ENCODE measurements at places on chromosomes 12 and 14.

DNA sequence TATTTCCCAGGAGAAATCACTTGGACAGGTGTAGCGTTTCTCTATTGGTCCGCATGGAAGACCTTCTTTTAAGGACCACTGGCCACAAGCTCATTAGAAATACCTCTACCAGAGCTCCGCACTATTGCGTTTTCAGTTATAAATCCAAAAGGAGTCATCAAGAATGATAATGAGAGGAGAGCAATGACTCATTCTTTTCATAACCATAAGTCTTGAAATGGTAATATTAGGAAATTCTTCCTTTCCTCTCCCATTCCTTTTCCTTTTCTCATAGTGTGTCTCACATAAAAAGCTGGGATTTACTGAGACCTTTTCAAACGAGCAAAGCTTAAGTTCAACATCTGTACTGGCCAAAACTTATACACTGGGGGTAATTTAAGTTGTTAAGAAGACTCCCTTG lies 215.7 kb downstream of the CPNE8 start:
- no peak for DNase-seq

GRCh38 chr12:129561304-129561703 lies 342.5 kb downstream of the TMEM132D start:
- DNase-seq: no peak

DNA sequence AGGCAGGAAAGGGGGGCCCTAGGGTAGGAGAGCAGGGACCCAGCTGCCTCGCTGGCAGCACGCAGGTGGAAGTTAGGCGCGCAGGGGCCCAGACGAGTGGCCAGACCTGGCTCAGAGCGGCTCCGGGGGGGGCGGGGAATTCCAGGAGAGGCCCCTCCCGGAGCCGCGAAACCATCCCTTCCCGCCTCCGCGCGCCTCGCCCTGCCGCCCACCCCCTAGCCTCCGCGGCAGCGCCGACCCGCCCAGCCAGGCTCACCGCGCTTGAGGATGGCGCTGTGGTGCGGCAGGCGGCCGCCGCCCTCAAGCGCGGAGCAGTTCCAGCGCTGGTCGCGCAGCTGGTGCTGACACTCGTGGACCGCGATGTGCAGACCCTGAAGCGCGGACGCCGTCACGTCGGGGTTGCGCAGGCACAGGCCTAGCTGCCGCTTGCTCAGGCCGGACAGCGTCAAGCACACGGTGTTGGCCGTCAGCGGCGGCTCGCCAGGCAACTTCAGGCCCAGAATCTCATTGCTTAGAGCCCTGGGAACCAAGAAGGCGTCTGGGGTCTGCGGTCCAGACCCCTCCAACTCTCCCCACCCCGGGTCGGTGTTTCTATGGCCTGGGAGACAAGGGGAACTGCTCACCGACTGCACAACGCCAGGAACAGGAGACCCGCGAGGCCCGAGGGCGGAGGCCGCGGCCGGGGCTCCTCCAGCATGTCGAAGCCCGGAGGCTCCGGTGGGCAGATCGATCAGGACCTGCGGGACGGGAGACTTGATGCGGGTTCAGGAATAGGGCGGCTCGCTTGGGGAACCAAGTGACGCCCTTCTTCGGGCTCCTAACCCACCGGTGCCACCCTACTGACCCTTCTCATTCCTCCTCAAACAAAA lies 1.5 kb downstream of the WNT10B start:
- no peak for DNase-seq

DNA sequence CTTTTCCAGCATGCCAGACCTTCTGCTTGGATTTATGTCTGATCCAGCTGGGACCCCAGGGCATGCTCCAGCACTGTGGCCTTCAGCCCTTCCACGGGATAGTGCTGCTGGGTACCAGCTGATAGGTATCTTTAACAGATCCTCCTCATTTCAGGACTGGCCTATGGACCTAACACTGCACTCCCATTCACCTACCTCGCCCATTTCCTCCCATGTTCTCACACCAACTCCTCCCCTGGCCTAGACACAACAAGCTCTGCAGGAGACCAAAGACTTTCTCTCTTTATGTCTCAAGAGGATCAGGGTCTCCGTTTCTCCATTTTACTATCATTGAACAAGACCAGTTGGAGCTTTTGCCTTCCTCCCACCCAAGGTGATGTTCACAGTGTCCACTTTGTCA lies 140.0 kb upstream of the TMCC3 start:
- DNase-seq: no peak

Data from NCI-H345 (cell line).